Lower leg skin (tissue), 4 donors: ENCODE measurements at places on chromosomes 6 and 20. TPM values are rescaled to one million over a fixed set of nuclear protein-coding genes. Genes with fewer than 3 reads are reported as not detected.

Gene POU5F1
- total RNA-seq = 5.2 TPM

Gene CD109
- 35.9 TPM for total RNA-seq

Gene SYNDIG1
- total RNA-seq = 0.45 TPM

Gene DCDC2
- total RNA-seq = not detected

Gene MOCS1
- total RNA-seq = 4.8 TPM

Gene CST2
- not detected for total RNA-seq

Gene TGM2
- 3.7 TPM for total RNA-seq

Gene SIRPB1
- not detected for total RNA-seq

Gene THBD
- total RNA-seq = 213 TPM

Gene LY6G5C
- 1.6 TPM for total RNA-seq

Gene SUMO4
- total RNA-seq = 1.8 TPM

Gene TCF21
- not detected for total RNA-seq

Gene TREM1
- total RNA-seq = not detected

Gene POLR1C
- 29.7 TPM for total RNA-seq

Gene HLA-DQB1
- total RNA-seq = 2.1 TPM

Gene GMPR
- 26.7 TPM for total RNA-seq

Gene DIDO1
- total RNA-seq = 67.6 TPM

Gene SLC22A1
- 1.4 TPM for total RNA-seq

Gene ME1
- 24.3 TPM for total RNA-seq

Gene SCUBE3
- total RNA-seq = 0.91 TPM

Gene BCAS1
- 3.7 TPM for total RNA-seq

Gene PDYN
- total RNA-seq = not detected

Gene SLC29A1
- 83.1 TPM for total RNA-seq

Gene PRSS35
- total RNA-seq = not detected

Gene EDN3
- 1.1 TPM for total RNA-seq

Gene NELFE
- total RNA-seq = 53.2 TPM
